ENCODE measurements at places on chromosomes 5 and 9. TPM values are rescaled to one million over a fixed set of nuclear protein-coding genes. Genes with fewer than 3 reads are reported as not detected.

Gene EIF4E1B
- total RNA-seq: not detected

Gene PFN3
- total RNA-seq: not detected

Gene KIF20A
- total RNA-seq: 1.3 TPM

Gene CDO1
- total RNA-seq: 7.0 TPM

Gene CDKN2B-AS1
- total RNA-seq: 6.4 TPM

Gene SOX30
- total RNA-seq: not detected

Gene PCDHB14
- 0.45 TPM for total RNA-seq

Gene IL13
- not detected for total RNA-seq

Gene LRRC19
- total RNA-seq: not detected

Gene SELENOP
- total RNA-seq: 58.1 TPM

Gene PPP3R2
- total RNA-seq: not detected

Gene AUH
- 69.4 TPM for total RNA-seq

Gene FRRS1L
- 0.18 TPM for total RNA-seq

Gene MYMK
- total RNA-seq: not detected

Gene SYK
- not detected for total RNA-seq

Gene ATOSB
- total RNA-seq: 22.1 TPM

Gene PPP6C
- 28.0 TPM for total RNA-seq

Gene SPINK7
- total RNA-seq: not detected
